Aorta (tissue), 5 donors: ENCODE measurements at places on chromosomes 2 and 18. TPM values are rescaled to one million over a fixed set of nuclear protein-coding genes. Genes with fewer than 3 reads are reported as not detected.

The POTEE gene
- total RNA-seq: 0.26 TPM

The GALR1 gene
- 0.24 TPM for total RNA-seq

The RNMT gene
- 30.2 TPM for total RNA-seq

The SLC19A3 gene
- 2.8 TPM for total RNA-seq

The MC4R gene
- total RNA-seq: not detected

The AKAIN1 gene
- not detected for total RNA-seq

The HTR2B gene
- 5.1 TPM for total RNA-seq

The HRH4 gene
- 0.15 TPM for total RNA-seq

The ASPRV1 gene
- 3.4 TPM for total RNA-seq

The DSG2 gene
- 4.7 TPM for total RNA-seq

The MSH2 gene
- 15.4 TPM for total RNA-seq

The LYG2 gene
- total RNA-seq: not detected

DNA sequence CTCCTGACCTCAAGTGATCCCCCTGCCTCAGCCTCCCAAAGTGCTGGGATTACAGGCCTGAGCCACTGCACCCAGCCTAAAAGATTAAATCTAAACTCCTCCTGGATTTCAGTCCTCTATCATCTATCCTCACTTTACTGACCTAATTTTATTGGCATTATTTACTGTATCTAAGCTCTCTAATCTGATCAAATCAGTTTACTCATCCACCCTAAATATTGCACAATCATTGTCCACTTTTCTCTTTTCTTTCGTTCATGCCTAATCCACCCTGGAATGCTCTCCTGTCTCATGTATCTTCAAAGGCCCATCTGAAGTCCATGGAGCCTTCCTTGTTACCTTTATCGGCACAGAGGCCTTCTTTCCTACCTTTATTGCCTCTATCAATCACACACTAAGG is 31.6 kb upstream of the GPR155 start:
- H3K4me3 ChIP-seq: no peak overlapping the region
- no peak overlapping the region for H3K27ac ChIP-seq
- H3K27me3 ChIP-seq: no peaks in the 10 kb centered on the region
- no peak for DNase-seq
- no peaks in the 10 kb centered on the region for H3K36me3 ChIP-seq

DNA sequence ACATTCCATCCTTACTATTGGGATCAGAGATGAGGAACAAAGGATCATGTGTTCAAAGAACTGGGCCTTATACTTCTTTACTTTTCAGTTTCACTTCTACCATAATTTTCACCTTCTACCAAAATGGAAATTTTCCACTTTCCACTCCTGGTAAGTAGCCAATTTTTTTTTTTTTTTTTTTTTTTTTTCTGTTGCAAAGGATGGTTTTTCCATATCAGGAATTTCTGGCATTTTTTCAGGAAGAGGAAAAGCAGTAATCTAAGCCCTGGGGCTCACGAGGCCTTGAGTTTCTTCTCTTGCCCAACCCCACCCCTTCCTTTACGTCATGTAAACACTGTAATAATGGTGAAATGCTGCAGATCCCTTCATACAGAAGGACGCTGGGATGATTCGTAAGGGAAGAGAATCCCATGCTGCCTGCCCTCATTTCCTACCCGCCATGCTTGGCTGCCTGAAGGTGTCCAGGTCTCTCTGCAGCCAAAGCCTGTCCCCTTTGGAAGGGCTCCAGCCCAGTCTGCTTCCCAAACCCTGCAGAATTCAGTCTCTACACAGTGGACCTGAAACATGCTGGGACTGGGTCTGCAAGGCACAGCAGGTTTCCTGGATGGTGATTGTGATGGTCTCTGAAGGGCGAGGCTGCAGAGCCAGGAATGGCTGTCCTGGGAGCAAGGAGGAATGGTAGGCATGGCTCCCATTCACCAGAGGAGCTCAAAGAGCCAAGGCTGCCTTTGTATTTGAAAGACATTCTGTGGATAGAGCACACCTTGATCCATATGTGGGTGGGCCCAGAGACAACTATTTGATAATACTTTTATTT is 57.0 kb downstream of the EFR3B start:
- no peak for DNase-seq
- no peaks in the 10 kb centered on the region for H3K27me3 ChIP-seq
- no peaks in the 10 kb centered on the region for H3K4me1 ChIP-seq
- no peak overlapping the region for H3K4me3 ChIP-seq
- no peak overlapping the region for H3K27ac ChIP-seq

GRCh38 chr2:181884601-181885000 is 6.9 kb upstream of the ITPRID2 start:
- no peak for DNase-seq
- H3K4me3 ChIP-seq: no peak overlapping the region
- H3K27me3 ChIP-seq: no peaks in the 10 kb centered on the region
- no peaks in the 10 kb centered on the region for H3K4me1 ChIP-seq

- H3K36me3 ChIP-seq: no peaks in the 10 kb centered on the region
- no peak for DNase-seq
- H3K4me1 ChIP-seq: no peaks in the 10 kb centered on the region
- no peak overlapping the region for H3K27ac ChIP-seq
- no peak overlapping the region for H3K4me3 ChIP-seq
Measured at GRCh38 chr2:15718103-15718943, 126.7 kb downstream of the DDX1 start.

- no peak overlapping the region for H3K4me3 ChIP-seq
- no peaks in the 10 kb centered on the region for H3K4me1 ChIP-seq
- H3K27ac ChIP-seq: no peak overlapping the region
Measured at GRCh38 chr2:12262681-12263436, 453.9 kb upstream of the TRIB2 start.

GRCh38 chr2:221848286-221848685 is 276.2 kb upstream of the EPHA4 start:
- no peak overlapping the region for H3K4me3 ChIP-seq
- no peak overlapping the region for H3K27ac ChIP-seq
- no peaks in the 10 kb centered on the region for H3K36me3 ChIP-seq

GRCh38 chr2:215577356-215577755 is 141.5 kb upstream of the FN1 start:
- no peaks in the 10 kb centered on the region for H3K4me1 ChIP-seq
- H3K36me3 ChIP-seq: no peaks in the 10 kb centered on the region
- H3K27me3 ChIP-seq: no peaks in the 10 kb centered on the region
- no peak overlapping the region for H3K4me3 ChIP-seq
- no peak for DNase-seq
- no peak overlapping the region for H3K27ac ChIP-seq

GRCh38 chr18:55264108-55264507 is 304.8 kb upstream of the CCDC68 start:
- no peak overlapping the region for H3K27ac ChIP-seq
- H3K4me3 ChIP-seq: no peak overlapping the region
- H3K27me3 ChIP-seq: no peaks in the 10 kb centered on the region
- H3K36me3 ChIP-seq: peaks cover 4% of the 10 kb centered on the region

DNA sequence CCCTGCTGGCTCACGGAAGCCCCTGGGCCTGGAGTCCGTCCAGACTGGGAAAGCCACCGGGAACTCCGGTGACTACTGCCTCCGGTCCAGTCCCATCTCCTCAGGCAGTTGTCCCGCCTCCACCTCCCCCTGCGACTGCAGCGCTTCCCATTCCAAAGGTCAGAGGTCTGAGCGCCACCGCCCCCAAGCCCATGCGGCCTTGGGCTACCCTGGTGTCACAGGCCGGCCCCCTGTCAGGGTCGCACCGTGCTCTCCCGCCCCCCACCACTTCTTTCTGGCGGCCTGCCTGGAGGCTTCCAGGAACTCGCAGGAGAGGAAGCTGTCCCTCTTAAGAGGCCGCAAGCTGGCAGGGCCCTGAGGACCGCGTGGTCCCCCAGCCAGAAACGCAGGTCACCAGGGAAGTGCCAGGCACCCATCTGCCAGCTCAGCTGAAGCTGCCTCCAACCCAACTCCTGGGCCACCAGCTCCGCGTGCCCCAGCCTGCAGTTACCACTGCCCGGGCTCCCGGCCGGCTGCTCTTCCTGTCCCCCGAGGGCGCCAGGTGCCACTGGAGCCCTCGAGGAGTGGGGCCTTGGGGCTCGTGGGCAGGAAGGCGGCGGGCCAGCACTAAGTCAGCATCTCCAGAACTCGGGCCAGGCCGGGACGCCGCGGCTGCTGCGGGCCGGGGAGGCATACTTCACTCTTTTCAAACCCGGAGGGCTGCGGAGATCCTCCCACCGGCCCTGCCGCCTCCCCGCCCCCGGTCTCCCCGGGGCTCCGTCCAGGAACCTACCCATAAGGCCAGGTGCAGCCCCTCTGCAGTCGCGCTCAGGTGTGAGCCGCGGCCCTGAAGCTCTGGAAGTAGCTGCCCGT is 83.3 kb upstream of the POMC start:
- H3K4me3 ChIP-seq: peak overlapping the region; percentile 60
- H3K4me1 ChIP-seq: peaks cover 2% of the 10 kb centered on the region
- no peaks in the 10 kb centered on the region for H3K27me3 ChIP-seq
- DNase-seq: peak; percentile 82
- no peaks in the 10 kb centered on the region for H3K36me3 ChIP-seq

- H3K27me3 ChIP-seq: no peaks in the 10 kb centered on the region
- no peak overlapping the region for H3K4me3 ChIP-seq
- no peak overlapping the region for H3K27ac ChIP-seq
- H3K36me3 ChIP-seq: no peaks in the 10 kb centered on the region
- DNase-seq: no peak
Measured at GRCh38 chr2:223860809-223861738, 23.7 kb upstream of the AP1S3 start.

DNA sequence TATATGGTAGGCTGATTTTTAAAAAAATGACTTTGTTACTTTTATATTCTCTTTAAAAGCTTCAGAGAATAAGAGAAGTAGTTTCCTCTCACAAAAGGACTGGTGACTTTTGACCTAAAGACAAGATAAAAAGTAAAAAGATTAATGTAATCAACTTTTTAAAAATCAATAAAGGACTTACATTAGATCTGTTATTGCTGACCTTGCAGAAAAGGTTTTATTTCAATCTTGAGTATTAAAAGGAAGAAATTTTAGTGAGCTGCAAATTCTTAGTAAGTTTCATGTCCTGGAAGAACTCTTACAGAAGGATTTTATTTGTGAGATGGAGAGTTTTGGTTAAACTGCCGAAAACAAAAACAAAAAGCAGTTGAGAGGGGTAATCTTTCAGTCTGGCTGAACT is 2.2 kb upstream of the GAREM1 start:
- DNase-seq: no peak
- H3K4me1 ChIP-seq: no peaks in the 10 kb centered on the region
- H3K27ac ChIP-seq: no peak overlapping the region
- H3K4me3 ChIP-seq: no peak overlapping the region
- no peaks in the 10 kb centered on the region for H3K36me3 ChIP-seq

GRCh38 chr2:149015501-149015900 is 23.0 kb upstream of the LYPD6B start:
- H3K36me3 ChIP-seq: no peaks in the 10 kb centered on the region
- H3K4me3 ChIP-seq: no peak overlapping the region
- H3K4me1 ChIP-seq: no peaks in the 10 kb centered on the region

DNA sequence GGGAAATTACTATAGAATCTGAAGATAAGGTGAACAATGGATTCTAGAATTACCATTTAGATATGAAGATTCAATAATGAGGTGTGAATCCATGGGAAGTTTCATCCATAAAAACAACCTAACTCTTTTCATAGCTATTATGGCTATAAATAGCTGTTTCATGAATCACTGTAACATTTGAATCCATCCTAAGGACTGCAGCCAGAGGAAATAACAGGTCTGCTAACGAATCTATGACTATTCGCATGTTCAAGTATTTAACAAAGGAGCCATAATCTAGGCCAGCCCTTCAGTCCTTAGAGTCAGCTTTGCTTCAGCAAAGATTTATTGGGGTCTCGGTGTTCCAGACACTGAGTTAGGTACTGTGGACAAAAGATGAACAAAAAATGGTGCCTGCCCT is 87.1 kb downstream of the MYOM1 start:
- no peaks in the 10 kb centered on the region for H3K36me3 ChIP-seq
- H3K27ac ChIP-seq: no peak overlapping the region
- DNase-seq: no peak
- H3K27me3 ChIP-seq: no peaks in the 10 kb centered on the region

GRCh38 chr2:9697909-9698308 is 67.1 kb upstream of the YWHAQ start:
- no peak overlapping the region for H3K27ac ChIP-seq
- no peak overlapping the region for H3K4me3 ChIP-seq
- H3K27me3 ChIP-seq: no peaks in the 10 kb centered on the region
- H3K4me1 ChIP-seq: no peaks in the 10 kb centered on the region
- no peak for DNase-seq
- no peaks in the 10 kb centered on the region for H3K36me3 ChIP-seq

DNA sequence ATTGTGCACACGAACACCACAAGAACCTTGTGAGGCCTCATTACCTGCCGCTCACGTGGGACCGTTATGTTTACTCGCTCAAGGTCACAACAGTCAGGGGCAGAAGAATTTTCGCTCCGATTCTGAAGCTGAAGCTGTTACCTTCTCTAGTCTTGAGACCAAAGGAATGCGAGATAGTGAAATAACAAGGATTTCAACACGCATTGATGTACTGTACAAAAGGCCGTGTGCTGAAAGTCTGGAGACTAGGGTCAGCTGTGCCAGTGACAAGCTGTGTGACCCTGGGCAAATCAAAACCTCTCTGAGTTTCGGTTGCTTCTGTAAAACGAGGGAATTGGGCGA is 583 bp downstream of the NEMP2 start:
- H3K4me1 ChIP-seq: no peaks in the 10 kb centered on the region
- peak overlapping the region; percentile 23 for H3K27ac ChIP-seq
- no peaks in the 10 kb centered on the region for H3K36me3 ChIP-seq

DNA sequence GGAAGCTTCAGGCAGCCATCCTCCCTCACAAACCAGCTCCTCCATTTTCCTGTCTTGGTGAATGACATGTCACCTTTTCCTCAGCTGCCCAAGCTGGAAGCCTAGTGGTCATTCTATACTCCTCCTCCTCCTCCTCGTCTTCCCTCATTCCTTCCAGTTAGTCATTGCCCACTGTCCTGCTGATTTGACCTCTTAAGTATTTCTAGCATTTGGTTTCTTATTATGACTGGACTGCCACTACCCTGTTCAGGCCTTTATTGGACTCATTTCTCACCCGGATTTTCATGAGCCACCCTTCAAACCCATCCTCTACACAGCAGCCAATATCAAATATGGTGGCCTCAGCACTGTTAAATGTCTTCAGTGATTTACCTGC is 21.9 kb upstream of the MGAT5 start:
- H3K27me3 ChIP-seq: no peaks in the 10 kb centered on the region
- H3K4me1 ChIP-seq: peaks cover 3% of the 10 kb centered on the region
- no peak overlapping the region for H3K27ac ChIP-seq
- H3K36me3 ChIP-seq: no peaks in the 10 kb centered on the region
- no peak for DNase-seq
- H3K4me3 ChIP-seq: no peak overlapping the region

DNA sequence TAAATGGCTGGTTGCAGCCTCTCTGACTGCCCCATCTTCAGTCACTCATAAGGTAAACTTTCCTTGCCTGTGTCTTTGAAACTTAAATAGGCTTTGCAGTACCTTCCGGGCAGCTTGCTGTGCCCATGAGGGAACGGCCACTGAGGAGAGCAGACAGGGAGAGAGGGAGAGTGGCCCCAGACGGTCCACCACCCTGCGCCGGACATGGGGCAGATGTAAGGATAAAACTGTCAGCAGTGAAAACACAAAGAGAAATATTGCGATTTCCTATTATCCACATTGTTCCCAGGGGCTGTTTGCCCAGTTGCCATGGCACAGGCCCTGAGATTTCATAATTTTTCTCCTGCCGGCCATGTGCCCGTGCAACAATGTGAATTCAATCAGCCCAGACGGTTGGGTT is 265.9 kb upstream of the SALL3 start:
- no peak overlapping the region for H3K4me3 ChIP-seq
- H3K36me3 ChIP-seq: no peaks in the 10 kb centered on the region
- no peak for DNase-seq
- H3K27me3 ChIP-seq: peaks cover 2% of the 10 kb centered on the region
- H3K4me1 ChIP-seq: no peaks in the 10 kb centered on the region
- H3K27ac ChIP-seq: no peak overlapping the region

- no peak overlapping the region for H3K27ac ChIP-seq
- H3K27me3 ChIP-seq: no peaks in the 10 kb centered on the region
- no peaks in the 10 kb centered on the region for H3K4me1 ChIP-seq
- DNase-seq: no peak
- no peaks in the 10 kb centered on the region for H3K36me3 ChIP-seq
Measured at GRCh38 chr18:37836071-37836970, 270.7 kb upstream of the CELF4 start.
